NCI-H1092 (cell line): ENCODE measurements at places on chromosomes 12 and 14.

GRCh38 chr12:118098911-118099671 lies 4.7 kb downstream of the VSIG10 start:
- no peak for DNase-seq

DNA sequence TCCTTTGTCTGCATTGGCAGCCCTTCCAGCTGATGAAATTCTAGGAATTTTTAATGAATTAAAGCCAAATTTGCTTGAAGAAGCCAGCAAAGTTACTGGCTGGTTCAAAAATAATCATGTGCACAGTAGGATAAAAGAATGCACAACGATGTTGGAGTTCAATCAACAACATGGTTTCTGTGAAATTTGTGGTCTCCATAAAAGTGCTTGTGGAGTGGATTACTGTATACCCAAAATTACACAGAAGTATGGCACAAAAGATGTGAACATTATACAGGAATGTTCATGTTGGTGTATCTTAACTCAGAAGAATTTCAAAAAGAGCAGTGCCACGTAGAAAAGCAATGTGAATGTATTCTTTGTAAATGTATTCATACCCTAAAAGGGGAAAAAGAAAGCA lies 105.0 kb upstream of the METAP2 start:
- DNase-seq = no peak

DNA sequence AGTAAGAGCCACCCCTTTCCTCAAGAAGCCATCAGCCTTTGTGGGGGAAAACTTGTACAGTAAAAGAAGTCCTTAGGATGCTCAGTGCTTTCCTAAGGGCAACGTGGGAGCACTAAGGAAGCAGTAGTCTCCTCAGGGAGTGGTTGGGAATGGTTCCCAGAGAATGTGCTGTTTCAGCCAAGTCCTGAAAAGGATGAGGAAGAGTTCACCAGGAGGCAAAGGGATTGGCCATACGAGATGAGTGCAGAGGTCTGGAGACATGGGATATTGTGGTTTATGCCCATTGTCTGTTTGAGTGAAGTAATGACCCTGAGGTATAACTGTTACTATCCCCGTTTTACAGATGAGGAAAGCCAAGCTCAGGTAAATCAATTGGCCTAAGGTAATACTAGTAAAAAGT lies 86.0 kb upstream of the ATF1 start:
- DNase-seq = no peak

DNA sequence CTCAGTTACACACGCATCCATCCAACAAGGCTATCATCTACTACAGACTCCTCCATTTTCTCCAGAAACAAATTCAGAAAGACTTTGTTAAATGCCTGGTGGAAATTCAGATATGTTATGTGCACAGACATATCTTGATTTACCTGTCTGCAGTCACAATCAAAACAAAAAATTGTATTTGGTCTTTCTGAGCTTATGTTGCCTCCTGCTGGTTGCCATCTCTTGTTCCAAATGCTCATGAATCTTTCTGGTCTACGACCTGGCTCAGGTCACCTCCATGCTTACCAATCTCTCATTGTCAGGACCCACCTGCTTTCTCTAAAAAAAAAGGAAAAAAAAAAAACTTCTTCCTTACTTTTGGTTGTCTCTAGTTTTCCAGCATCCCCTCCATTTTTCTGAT lies 169.2 kb upstream of the PLXNC1 start:
- DNase-seq = no peak
